Activated CD4-positive, alpha-beta T cell treated with anti-CD3 and anti-CD28 coated beads, Interleukin-2, amount 50 U/mL, for 1 hour (primary cell): ENCODE measurements at places on chromosomes 2 and 18.

GRCh38 chr2:80517316-80517715, 212.8 kb upstream of the LRRTM1 start:
- DNase-seq = no peak

DNA sequence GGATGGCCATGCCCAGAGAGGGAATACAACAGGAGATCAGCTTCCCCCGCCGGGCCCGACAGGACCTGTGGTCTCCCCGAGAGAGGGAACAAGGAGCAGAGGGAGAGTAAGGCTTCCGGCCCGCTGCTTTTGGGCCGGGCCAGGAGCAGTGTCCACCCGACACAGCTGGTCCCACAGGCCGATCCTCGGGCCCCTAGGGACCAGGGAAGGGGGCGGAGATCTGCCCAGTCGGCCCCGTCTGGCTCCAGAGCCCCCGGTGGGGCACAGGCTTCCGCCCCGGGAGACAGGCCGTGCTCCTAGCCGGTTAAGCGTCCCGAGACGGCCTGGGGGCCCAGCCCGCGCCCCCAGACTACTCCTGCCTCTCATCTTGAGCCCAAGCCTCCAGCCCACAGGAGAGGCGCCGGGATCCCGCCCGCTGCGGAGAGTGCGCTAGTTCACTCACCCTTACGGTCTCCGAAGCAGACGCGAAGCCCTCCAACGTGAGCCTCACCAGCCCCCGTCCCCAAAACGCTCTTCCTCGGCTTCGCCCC, at the start of gene MCFD2:
Gene MCFD2, minus strand, starts transcription at position 526 of the 530 bp plus-strand sequence. CDS start 6,635 bp downstream, outside the sequence.
- DNase-seq = no peak

DNA sequence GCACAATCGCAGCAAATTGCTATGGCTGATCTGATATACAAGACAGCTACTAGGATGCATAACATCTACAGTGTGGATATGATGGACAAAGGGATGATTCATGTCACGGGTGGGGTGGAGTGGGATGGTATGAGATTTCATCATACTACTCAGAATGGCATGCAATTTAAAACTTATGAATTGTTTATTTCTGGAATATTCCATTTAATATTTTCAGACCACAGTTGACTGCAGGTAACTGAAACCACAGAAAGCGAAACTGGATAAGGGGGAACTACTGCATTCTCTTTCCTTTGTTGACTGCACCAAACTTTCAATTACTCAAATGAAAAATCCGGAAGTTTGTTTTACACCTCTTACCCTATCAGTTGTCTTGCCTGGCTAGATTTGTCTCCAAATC, 94.4 kb upstream of the NEUROD1 start:
- no peak for DNase-seq

DNA sequence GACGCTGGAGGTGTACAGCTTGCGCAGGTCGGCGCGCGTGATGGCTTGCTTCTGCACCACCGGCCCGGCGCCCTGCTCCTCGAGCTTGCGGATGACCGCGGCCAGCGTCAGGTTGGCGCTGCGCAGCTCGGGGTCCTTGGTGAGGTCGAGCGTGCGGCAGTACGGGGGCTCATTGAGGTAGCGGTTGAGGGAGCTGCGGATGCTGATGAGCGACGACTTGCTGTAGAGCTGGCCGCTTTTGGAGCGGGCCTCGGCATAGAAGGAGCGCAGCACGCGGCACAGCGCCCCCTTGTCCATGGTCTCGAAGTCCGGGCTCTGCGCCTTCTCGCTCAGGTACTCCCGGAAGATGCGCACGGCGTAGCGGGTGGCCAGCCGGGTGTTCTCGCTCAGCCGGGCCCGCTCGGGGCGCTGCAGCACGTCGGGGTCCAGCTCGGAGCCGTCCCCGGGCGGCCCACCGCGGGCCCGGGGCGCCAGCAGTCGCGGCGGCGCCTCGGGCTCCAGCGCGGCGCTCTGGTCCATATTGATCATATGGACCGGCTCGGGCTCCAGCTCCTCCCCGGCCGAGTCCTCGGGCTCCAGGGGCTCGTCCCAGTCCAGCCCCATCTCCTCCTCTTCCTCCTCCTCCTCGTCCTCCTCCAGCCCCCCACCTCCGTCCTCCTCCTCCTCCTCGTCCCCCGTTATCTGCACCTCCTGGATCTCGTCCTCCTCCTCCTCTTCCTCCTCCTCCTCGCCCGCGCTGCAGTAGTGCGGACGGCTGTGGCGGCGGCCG, 523 bp downstream of the KCTD1 start:
- DNase-seq = peak; percentile 44

DNA sequence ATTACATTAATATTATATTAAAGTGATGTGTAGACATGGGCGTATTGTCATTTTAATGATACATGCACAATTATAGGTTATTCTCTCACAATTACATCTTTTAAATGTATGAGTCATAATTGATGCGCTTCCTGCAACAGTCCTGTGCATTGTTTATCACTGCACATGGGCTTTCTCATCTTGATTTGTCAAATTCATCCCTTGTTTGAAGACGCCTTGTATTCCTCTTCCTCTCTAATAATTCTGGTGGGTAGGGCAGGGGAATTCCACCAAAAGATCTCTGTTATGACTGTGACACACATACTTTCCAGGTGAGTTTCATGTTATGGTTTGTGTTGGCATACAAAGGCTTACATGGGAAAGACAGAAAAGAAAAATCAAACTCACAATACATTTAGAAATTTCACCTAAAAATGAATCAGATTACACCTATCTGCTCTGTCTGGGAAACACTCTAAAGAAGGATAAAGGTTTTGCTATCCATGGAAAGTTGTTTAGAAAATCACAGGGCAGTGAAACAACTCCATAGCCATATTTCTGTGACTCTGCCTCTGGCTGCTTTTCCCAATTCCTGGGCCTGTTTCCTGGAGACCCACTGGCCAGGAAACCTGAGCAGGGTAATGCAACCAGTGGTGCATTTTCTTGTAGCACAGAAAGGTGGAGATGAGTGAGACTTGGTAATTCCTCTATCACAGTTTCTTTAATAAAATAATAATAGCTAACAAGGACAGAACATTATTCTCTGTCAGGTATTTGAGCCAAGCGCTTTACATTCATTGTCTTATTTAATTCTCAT, 13.2 kb downstream of the SLC9A2 start:
- no peak for DNase-seq

GRCh38 chr2:50133766-50134165, 898.2 kb downstream of the NRXN1 start:
- DNase-seq = no peak

DNA sequence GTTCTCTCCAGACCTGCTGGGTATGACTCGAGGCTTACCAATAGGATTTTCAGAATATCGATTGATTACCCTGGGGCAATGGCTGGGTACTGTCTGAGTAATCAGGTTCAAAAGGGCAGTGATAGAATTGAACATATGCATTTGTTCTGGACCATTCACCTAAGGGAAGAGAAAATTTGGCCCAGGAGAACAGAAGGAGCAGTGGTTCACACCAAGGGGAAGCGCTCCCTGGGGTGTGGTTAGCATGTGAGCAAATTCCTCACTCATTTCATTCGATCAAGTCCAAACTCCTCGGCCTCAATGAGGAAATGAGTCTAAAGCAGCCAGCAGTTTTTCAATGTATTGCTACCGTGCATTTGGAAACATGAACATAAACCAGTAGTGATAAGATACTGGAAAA, 55.6 kb downstream of the CYP26B1 start:
- DNase-seq = no peak

GRCh38 chr18:76432274-76432755, 62.7 kb downstream of the ZNF516 start:
- DNase-seq = no peak

- no peak for DNase-seq
Observed at GRCh38 chr18:59742325-59743111, 45.3 kb upstream of the CCBE1 start.

GRCh38 chr2:150482111-150482510, 5.4 kb downstream of the RND3 start:
- no peak for DNase-seq

- DNase-seq = no peak
Observed at GRCh38 chr2:232001073-232001472, 39.6 kb downstream of the DIS3L2 start.

DNA sequence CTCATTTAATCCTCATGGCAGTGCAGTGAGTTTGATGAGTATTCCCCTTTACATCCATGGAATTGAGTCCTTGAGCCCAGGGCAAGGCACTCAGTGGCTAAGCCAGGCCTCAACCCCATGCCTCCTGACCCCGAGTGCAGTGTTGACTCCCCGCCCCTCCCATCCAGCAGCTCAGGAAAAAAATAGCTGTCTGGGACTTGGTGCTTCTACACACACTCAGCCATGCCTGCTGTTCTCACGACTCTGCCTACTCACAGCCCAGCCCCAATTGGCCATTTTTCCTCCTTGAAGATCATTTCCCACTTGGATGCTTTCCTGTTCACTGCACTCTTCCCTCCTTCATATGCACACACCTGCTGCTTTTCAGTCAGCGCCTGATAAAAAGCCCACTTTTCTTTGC, 8.8 kb downstream of the FOSL2 start:
- no peak for DNase-seq

GRCh38 chr2:211055438-211055837, 499.0 kb downstream of the CPS1 start:
- DNase-seq = no peak

GRCh38 chr2:16625759-16626158, 39.9 kb downstream of the CYRIA start:
- DNase-seq = no peak

DNA sequence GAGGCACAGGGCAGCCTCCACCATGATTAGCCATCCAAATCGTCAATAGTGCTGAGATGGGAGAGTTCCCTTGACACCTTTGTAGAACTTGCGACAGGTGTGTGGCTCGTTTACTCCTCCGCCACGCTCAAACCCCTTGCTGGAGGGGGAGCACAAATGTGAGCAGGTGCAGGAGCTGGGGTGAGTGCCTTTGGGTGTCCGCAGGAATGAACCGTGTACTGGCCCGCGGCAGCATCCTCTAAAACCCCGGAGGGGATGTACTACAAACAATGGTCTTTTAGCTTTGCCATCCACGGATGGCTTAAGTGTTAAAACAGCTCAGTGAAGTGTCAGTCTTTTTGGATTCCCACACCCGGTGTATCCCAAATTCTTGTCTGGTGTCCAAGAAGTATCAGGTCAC, 21.4 kb upstream of the TDRD15 start:
- DNase-seq = no peak

- DNase-seq = no peak
Observed at GRCh38 chr2:190105554-190105953, 43.0 kb upstream of the MSTN start.

DNA sequence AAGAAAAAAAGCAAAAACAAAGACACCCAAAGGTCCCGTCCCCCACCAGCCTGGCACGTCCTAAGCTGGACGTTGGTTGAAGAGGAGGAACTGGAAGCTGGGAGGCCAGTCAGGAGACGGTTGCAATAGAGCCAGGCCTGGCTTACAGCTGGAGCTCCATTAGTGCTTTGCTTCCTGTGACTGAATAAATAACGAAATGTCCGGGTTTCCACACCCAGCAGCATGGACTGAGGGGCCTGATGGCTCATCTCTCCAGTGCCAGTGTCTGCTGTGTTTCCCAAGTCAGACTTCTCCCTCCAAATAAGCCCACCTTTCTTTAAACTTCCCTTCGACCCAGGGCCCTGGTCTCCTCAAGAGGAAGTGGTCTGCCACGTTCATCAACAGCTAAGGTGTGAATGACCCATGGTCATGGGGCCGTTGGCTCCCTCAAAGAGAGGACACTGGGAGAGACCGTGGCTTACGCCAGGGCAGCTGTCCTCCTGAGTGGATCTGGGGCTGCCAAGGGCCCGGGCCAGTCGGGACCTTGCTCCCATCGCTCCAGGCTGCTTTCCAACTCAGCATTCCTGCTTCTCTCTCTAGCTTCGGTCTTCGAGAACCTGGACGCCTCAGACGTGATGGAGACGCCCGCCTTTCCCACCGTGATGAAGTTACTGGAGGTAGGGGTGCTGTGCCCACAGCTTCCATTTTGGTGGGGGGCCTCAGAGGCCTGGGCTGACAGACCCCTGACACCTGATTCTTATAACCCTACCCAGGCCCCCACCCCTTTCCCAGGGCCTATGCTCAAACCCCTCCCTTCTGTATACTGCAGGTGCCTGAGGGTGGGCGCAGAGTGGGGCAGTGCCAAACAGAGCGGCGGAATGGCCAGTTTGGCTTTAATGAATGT, 44.9 kb downstream of the MYO7B start:
- no peak for DNase-seq

- no peak for DNase-seq
Observed at GRCh38 chr2:217798743-217799562, 203.8 kb downstream of the TNS1 start.

GRCh38 chr2:227888289-227888688, 16.9 kb downstream of the DAW1 start:
- no peak for DNase-seq

- no peak for DNase-seq
Observed at GRCh38 chr18:60246606-60247005, 126.0 kb downstream of the MC4R start.

DNA sequence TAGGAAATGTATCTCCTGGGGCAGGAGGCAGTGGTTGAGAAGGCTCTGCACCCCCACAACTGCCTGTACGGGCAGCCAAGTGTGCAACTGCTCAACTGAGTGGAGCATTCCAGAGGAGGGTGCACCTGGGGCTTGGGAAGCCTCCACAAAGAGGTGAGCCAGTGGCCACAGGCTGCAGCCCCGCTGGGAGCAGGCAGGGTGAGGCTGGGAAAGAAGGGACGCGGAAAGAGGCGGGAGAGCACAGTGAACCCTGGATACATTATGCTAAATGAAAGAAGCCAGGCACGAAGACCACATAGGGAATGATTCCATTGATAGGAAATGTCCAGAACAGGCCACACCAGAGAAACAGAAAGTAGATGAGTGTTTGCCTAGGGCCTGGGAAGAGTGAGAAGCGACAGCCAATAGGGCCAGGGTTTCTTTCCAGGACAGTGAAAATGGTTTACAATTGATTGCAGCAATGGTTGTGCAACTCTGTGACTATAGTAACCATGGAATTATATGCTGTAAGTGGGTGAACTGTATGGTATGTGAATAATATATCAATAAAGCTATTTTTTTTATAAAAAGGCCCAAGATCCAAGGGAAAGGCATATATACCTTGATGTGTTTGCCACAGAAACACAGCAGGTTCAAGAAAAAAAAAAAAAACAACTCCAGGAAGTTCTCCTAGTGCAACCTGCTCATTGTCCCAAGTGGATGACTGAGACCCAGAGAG, 82.4 kb downstream of the DDX1 start:
- DNase-seq = no peak

GRCh38 chr2:170215021-170215420, 37.1 kb downstream of the MYO3B start:
- DNase-seq = no peak

GRCh38 chr2:108069515-108070310, 83.4 kb downstream of the SLC5A7 start:
- DNase-seq = no peak

DNA sequence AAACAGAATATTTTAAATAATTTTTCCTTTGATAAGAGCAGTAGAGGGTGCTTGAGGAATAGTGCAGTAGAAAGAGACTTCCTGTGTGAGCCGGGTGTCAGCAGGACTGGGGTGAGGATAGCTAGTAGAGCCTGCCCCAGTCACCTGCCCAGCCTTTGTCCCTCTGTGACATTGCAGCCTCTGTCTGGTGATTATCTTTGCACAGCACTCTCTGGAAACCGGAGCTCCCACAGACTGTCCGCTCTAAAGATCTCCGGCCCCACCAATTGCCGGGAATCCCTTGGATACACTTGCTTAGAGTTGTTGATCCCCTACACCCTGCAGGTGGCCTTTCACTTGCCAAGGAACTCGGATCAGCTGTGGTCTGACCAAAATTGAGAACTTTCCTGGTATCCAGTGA, 1081.3 kb upstream of the TMEFF2 start:
- no peak for DNase-seq

- DNase-seq = no peak
Observed at GRCh38 chr2:239405071-239405470, 4.3 kb upstream of the HDAC4 start.

GRCh38 chr2:205769879-205770278, 87.6 kb downstream of the NRP2 start:
- no peak for DNase-seq

GRCh38 chr2:230085201-230085600, 16.5 kb upstream of the SLC16A14 start:
- DNase-seq = no peak
